Endothelial cell of umbilical vein (primary cell): ENCODE measurements at places on chromosomes 1 and 21. TPM values are rescaled to one million over a fixed set of nuclear protein-coding genes. Genes with fewer than 3 reads are reported as not detected.

The PPIE gene
- total RNA-seq = 42.6 and 44.4 TPM in 2 replicates

The NES gene
- total RNA-seq = 269 and 274 TPM in 2 replicates

The CD1E gene
- not detected in 2 replicates for total RNA-seq

The ANGEL2 gene
- total RNA-seq = 31.6 and 39.1 TPM in 2 replicates

The GSTM3 gene
- total RNA-seq = 18.5 and 27.9 TPM in 2 replicates

The CPT2 gene
- 10.4 and 11.6 TPM in 2 replicates for total RNA-seq

The LAMB3 gene
- total RNA-seq = 0.72 and 3.1 TPM in 2 replicates

The OR2T29 gene
- not detected in 2 replicates for total RNA-seq
